RPMI7951 (cell line): ENCODE measurements at places on chromosomes 3 and 15. TPM values are rescaled to one million over a fixed set of nuclear protein-coding genes. Genes with fewer than 3 reads are reported as not detected.

DNA sequence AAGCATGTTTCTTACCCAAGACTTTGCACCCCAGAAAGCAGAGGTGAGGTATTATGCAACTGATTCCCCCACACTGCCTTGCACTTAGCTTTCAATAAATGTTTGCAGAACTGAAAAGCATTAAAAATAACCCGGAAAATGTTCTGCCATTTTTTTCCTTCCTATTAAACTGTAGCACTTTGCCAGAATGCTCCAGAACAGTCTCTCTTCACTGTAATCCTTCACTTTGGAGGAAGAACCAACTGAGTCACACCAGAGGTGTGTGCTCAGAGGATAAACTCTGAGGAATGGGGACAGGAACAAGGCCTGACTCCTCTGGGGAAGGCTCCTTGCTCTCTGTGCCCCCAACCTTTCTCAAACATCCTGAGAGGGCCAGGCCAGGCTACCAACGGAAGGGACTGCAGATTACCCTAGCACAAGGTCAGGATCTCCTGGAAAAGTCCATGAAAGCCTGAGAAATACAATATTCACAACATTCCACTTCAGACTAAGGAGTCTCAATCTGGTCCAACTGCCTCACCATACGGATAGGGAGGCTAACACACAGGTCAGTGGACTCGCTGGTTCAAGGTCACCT, 19.0 kb downstream of the ANP32A start:
- no peak for DNase-seq

Gene GRK7
- total RNA-seq = 0.10 TPM in 1 of 2 replicates, not detected in the other

DNA sequence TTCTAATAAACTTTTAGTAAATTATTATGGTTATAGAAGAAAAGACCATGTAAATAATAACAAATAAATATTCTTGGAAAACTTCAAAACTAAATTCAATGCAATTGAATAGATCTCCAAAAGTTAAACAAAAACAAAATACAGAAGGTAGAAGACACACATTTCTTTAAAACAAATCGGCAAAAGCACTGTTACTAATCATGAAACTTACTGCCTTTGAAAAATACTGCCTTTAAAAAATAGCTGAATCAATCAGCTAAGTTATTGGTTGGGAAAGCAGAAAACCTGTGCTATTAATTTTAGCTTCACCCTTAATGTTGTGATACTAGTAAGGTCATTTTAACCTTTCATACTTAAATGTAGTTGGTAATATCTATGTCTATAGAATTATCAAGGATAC, 3.0 kb downstream of the GPR15 start:
- no peak for DNase-seq

DNA sequence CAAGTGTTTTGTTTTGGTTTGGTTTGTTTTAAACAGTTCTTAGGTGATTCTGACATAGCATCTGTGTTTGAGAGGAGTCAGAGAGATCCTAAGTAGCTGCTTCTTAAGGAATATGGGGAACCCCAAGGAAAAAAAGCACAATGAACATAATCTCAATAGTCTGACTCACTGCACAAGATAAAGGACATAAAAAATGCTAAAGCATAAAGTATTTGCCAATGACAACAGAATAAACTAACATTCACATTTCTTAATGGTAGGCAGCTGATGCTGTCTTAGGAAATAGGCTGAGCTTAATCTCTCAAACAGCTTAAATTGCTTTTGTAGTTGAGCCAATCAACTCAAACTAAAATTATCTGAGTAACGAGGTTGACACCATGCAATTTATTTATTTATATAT, 2.9 kb downstream of the NCEH1 start:
- DNase-seq = no peak

Gene FOXB1
- total RNA-seq = not detected in 2 replicates
